ENCODE measurements at places on chromosomes 5 and 9.
A peak's percentile ranks its signal among the peaks of the same experiment; 100 is the strongest.

DNA sequence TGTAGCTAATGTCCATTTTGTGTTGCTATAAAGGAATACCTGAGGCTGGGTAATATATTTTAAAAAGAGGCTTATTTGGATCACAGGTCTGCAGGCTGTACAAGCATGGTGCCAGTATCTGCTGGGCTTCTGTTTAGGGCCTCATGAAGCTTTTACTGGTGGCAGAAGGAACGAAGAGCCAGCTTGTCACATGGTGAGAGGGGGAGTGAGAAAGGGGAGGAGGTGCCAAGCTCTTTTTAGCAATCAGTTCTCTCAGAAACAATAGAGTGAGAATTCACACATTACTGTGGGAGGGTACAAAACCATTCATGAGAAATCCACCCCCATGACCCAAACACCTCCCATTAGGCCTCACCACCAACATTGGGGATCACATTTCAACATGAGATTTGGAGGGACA lies 340.9 kb downstream of the RASEF start:
- DNase-seq = no peak

- DNase-seq = no peak
Observed at GRCh38 chr5:55926476-55926875, 68.3 kb downstream of the IL6ST start.

GRCh38 chr9:4581861-4582565 lies 80.1 kb upstream of the PLPP6 start:
- no peak for DNase-seq

DNA sequence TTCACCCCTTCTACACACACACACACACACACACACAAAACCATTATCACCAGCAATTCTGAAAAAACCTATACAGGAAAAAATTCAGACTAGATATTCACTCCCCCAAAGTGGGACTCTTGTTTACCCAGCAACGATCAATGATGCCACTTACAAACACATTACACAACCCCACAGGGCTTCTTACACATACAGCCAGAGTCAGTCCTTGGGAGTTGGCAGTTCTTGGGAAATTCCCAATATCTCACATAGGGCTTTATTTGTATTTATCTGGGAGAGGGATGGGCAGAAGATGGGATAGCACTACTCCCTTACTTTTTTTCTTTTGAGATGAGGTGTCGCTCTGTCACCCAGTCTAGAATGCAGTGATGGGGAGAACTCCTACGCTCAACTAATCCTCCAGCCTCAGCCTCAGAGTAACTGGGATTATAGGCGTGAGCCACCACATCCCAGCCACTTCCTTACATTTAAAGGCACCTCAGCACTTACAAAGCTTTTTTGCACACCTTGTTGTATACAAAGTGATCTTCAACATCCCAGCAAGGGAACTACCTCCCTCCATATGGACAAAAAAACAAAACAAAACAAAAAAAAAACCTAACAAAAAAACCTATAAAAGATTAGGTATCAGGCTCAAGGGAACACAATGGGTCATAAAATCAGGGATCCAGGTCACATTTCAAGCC lies 168.4 kb downstream of the TSSK1B start:
- DNase-seq = no peak

DNA sequence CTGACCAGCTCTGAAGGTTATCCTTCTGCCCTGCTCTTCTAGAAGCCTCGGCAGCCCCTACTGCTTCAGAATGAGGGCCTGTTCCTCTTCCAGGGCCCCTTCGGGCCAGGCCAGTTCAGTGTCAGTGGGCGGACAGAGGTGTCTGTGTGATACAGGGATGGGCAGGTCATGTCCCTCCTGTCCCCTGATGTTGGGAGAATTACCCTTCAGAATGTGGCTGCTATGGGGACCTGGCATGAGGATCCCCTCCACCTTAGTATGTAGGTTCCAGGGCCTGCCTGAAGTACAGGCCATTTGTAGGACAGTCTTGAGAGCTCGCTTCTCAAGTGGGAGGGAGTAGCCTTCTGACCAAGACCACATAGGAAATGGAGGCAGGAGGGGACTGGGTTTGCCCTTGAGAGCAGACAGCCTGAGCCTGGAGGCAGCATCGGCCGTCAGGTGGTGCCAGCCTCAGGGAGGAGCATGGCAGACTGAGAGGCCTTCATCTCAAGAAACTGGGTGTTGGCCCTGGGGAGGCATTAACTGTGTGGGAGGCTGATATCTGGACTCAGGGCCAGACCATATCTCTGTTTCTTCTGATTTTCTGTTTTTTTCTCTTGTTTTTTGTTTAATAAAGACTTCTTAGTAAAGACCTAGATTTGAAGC lies 32.0 kb downstream of the ANGPTL2 start:
- DNase-seq = no peak

- no peak for DNase-seq
Observed at GRCh38 chr5:116532762-116533525, 41.7 kb downstream of the SEMA6A start.

GRCh38 chr5:137341831-137342230 lies 157.3 kb downstream of the SPOCK1 start:
- DNase-seq = no peak

DNA sequence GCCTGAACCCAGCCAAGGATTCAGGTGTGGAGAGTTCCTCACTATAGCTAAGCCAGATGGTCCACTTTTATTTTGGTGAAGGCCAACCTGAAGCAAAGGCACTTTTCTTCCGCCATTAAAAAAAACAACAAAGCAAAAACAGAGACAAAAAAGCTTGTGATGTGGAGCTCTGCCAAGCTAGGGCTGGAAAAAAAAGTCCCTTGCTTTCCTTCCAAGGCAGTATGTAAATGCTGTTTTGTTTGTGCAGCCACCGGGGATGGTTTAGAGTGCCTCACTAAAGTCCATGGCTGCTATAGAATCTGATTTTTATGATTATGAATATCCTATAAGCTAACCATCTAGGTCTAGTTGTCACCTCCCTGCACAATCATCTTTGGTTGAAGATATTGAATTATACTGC lies 14.9 kb downstream of the MEGF10 start:
- no peak for DNase-seq

GRCh38 chr5:88875341-88876234 lies 7.4 kb downstream of the MEF2C start:
- DNase-seq = peak; percentile 61

DNA sequence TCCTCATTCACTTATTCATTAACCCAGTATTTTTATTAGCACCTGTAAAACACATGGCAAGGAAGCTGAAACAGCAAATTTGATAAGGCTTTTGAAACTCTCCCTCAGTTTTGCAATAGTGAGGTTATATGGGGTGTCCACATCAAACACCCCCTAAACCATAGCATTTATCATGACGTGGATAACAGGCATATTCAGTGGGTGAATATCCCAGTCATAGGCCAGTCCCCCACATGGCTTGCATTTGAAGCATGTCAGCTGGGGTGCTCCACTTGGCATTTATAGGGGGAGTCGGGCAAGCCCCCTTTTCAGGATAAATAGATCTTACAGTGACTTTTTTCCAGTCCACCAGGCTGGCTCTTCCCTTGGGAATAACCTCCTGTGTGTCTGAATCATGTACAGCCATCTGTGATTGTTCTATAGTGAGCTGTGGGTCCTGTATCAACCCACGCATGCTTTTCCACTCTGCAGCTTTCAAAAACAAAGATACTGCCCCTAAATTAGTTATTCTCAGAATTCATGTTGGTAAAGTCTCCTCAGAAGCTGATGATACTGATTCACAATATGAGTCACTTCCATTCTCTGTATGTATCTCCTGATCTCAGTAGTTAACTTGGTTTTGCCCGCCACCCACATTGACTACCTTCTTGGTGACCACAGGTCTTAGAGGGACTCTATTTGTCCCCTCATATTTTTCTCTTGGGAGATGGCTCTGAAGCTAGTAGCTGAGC lies 84.4 kb upstream of the SPIN1 start:
- DNase-seq = peak; percentile 51

- no peak for DNase-seq
Observed at GRCh38 chr9:86941197-86941596, 6.1 kb downstream of the GAS1 start.

GRCh38 chr9:124940521-124940893 lies 376 bp downstream of the GOLGA1 start:
- no peak for DNase-seq

GRCh38 chr9:93477397-93477796 lies 24.0 kb upstream of the FAM120AOS start:
- DNase-seq = no peak

GRCh38 chr5:89168766-89169165 lies 285.8 kb upstream of the MEF2C start:
- DNase-seq = no peak
